Stimulated activated CD8-positive, alpha-beta memory T cell treated with anti-CD3 and anti-CD28 coated beads, Interleukin-2, amount 100 ng/mL, for 48 hours (primary cell): ENCODE measurements at places on chromosomes 2 and 18.

GRCh38 chr2:114049826-114050225, 159.9 kb downstream of the ACTR3 start:
- DNase-seq, result no peak

DNA sequence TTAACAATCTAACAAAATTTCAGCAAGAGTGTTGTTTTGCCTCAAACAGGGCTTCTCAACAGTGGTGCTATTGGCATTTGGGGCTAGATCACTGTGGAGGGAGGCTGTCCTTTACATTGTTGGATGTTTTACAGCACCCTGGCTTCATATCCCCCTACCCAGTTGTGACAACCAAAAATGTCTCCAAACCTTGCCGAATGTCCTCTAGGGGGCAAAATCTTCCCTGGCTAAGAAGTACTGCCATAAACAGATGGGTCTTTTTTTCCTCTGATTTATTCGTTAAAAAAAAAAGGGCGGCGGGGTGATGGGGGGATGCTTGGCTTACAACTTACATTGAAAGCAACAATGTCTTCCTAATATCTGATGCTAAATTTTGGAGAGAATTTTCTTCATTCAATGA, 207.6 kb upstream of the CCDC150 start:
- DNase-seq, result no peak

- no peak for DNase-seq
These were observed 367.5 kb upstream of the RAB12 start for GRCh38 chr18:8241731-8242130.

- DNase-seq, result no peak
These were observed 45.9 kb downstream of the SCTR start for GRCh38 chr2:119478188-119478977.

GRCh38 chr2:238093181-238094140, 6.7 kb upstream of the ESPNL start:
- DNase-seq, result no peak

DNA sequence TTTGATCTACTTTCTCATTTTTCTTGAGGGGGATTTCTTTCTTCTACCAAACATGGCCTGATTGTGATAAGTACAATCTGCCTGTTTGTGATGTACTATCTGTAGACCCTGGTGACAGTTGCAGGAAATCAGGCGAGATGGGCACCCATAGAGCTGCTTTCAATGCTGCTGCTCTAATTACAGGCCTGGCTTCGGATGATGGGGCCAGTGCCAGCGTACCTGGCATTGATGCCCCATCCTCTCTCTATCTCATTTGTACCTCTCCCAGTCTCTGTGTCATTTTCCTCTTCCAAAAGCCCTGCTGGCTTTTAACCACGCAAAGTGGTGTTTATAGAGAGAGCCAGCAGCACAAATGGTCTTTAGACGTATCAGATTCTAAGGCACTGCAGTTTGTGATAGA, 69.9 kb downstream of the KCTD18 start:
- DNase-seq, result no peak
